Uterine smooth muscle cell (primary cell): ENCODE measurements at places on chromosomes 6 and 20. TPM values are rescaled to one million over a fixed set of nuclear protein-coding genes. Genes with fewer than 3 reads are reported as not detected.

Gene EYA2
- total RNA-seq = 1.6 and 2.0 TPM in 2 replicates

Gene NAA20
- 42.0 and 62.4 TPM in 2 replicates for total RNA-seq

Gene CALHM4
- total RNA-seq = not detected in 2 replicates

Gene TDRD6
- total RNA-seq = 0.11 and 0.12 TPM in 2 replicates
